ENCODE measurements at places on chromosomes 12 and 14.
A peak's percentile ranks its signal among the peaks of the same experiment; 100 is the strongest.

DNA sequence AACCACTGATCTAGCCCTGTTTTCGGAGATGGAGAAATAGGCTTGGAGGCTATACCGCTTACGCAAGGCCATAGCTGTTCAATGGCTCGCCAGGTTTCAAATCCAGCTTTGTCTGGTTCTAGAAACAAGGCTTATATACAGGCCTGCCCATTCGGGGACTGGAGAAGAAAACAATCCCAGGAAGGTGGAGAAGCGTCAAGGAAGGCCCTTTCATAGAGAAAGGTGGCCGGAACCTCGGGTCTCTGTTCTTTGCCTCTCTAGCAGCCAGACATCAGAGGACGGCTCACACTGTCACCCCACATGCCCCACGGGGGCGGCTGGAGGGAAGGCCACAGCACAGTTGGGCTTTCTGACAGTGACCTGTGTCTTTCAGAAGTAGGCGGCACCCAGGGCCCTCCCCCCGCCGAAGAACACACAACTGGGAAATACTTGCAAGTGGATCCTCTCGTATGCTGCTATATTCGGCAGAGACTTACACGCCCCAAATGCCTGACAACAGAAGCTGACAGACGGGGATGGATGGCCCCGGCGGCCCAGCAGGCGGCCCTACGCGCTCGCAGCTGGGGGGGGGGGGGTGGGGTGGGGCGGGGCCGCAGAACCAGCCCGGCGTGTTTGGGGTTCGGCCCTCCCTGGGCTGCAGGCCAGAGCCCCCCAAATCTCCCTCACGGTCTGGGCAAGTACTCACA, 4.5 kb upstream of the SETD1B start:
- DNase-seq, result no peak

- no peak for DNase-seq
These were observed 78.0 kb downstream of the LRRC74A start for GRCh38 chr14:76904100-76904739.

GRCh38 chr14:24428628-24429394, 657 bp downstream of the CBLN3 start:
- DNase-seq, result no peak

DNA sequence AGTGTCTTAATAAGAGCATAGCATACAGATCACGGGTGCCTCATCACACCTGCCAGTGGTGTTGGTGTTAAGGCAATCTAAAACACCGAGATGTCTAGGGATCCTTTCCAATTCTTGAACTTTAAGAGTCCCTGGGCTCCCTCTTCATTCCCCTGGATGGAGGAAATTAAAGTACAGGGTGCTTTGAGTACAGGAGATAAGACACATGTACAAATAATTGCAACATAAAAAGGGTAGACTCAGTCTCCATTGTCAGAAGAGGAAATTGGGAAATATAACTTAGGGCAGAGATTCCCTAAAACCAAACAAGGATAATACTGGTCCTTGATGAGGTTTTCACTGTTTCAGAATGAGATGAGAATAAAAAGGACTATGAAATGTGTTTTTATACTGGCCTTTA, 34.9 kb downstream of the SCFD1 start:
- no peak for DNase-seq

DNA sequence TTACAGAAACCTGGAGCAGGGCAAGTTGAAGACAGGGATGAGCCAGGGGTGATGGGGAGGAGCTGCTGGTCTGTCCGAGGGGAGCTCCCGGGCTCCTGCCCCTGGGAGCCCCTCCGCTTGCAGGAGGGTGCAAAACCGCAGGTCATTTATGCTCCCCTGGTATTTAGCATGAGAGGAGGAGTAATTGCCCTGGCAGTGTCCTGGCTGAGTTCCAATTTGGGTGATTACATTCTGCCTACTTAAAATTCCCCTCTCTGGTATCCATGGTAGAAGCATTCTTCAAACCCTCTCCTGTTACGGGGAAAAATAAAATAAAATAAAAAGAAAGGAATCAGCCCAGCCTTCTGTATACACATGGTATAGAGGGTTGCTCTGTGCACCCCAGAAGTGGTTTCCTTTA, 61.7 kb upstream of the VRK1 start:
- DNase-seq, result peak; percentile 51

GRCh38 chr12:93847517-93848474, 170.6 kb downstream of the CRADD start:
- DNase-seq, result no peak

DNA sequence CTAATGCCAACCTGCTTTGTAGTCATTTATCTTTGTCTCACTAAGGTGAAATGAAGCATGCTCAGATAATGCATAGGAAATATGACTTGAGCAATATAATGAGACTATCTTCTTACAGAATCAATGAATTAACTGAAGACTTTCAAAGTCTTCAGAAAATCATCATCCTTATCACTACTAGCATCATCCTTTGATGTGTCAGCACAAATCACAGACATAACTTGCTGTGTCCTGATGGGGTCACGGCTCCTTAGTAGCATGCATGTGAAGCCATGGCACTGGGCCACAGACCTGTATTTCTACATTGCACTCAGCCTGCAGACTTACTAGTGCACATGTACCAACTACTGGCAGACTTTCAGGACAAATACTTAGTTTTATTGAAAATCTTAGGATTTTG, 18.9 kb downstream of the TMEM260 start:
- DNase-seq, result no peak

DNA sequence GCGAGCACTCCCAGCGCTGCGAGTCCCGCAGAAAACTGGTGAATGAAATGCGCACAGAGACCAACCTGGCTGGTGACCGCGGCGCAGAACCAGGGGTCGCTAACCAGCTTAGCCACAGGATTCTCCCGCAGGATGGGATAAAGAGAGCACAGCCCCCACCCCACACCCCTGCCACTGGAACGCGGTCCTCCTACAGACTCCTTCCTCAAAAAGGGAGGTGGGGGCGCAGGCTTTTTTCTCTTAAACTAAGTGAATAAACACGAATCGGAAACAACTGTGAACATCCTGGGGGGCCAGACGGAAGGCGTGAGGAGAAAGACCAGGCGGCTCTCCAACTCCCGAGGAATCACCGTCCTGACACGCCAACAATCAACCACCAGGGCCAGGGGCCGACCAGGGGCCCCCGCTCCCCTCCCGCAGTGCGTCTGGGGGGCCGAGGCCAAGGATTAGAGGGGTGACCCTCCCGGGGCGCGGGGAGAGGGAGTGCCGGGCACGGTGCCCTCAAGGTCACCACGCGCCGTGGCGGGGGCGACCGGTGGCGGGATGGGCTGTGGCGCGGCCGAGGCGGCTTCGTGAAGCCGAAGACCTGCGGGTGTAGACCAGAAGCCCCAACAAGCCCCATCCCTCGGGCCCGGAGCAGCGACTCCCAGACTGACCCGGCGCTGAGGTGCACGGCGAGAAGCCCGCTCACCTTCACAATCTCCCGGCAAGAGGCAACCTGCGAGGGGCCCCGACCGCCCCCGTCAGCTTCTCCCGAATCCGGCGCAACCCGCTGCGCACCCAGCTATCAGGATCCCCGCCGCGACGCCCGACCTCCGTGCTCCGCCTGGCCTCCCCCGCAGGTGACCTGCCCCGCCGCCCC, 704 bp downstream of the ATP2B1 start:
- DNase-seq, result no peak

- no peak for DNase-seq
These were observed 16.6 kb upstream of the ACTN1 start for GRCh38 chr14:68995731-68996130.

DNA sequence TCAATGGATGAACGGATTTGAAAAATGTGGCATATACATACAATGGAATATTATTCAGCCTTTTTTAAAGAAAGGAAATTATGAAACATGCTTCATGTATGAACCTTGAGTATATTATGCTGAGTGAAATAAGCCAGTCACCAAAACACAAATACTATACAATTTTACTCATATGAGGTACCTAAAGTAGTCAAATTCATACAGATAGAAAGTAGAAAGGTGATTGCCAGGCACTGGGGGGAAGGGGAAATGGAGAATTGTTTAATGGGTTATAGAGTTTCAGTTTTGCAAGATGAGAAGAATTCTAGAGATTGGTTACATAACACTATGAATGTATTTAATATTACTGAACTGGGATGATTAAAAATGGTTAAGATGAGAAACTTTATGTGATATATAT, 171.4 kb downstream of the TMTC3 start:
- no peak for DNase-seq

DNA sequence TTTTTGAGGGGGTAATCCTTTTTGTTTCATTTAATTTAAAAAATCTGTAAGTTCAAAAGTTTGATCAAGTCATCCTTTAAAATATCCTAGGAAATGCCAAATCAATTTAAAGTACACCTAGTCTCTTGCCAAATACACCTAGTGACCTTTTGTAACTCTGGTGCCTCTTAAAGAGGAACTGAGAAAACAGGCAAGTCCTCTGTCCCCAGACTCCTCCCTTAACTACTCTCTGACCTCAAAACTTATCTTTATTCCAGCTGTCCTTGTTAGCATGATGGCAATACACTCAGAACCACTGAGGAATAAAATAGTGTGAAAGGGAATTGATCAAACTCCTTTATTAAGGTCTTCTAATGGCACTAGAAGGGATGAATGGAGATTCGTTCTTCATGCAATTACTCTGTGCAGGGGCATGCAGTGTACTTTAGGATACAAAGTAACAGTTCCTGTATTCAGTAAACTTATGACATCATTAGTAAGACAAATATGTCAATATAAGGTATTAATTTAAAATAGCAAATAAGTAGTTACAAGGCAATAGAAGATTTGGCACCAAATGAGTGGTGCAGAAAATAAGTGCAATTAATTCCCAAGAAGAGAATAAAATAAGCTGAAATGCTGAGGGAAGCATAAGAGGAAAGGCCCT, 3.3 kb downstream of the FAR2 start:
- no peak for DNase-seq

GRCh38 chr12:94175763-94176668, 27.6 kb downstream of the PLXNC1 start:
- DNase-seq, result no peak

DNA sequence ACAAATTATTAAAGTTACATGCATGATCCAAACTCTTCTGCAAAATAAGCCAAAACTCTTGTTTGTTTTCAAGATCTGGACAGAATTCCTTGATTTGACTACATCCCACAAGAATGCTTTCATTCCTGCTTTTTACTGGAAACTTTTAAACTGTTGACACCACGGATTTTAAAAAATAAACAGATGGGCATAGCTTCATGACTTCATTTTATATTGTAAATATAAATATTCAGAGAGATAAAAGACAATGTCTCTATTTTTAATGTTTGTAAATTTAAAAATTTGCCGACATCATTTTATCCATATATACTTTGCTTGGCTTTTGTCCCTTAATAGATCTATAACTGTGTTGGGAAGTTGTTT, 134.3 kb upstream of the DCN start:
- no peak for DNase-seq

DNA sequence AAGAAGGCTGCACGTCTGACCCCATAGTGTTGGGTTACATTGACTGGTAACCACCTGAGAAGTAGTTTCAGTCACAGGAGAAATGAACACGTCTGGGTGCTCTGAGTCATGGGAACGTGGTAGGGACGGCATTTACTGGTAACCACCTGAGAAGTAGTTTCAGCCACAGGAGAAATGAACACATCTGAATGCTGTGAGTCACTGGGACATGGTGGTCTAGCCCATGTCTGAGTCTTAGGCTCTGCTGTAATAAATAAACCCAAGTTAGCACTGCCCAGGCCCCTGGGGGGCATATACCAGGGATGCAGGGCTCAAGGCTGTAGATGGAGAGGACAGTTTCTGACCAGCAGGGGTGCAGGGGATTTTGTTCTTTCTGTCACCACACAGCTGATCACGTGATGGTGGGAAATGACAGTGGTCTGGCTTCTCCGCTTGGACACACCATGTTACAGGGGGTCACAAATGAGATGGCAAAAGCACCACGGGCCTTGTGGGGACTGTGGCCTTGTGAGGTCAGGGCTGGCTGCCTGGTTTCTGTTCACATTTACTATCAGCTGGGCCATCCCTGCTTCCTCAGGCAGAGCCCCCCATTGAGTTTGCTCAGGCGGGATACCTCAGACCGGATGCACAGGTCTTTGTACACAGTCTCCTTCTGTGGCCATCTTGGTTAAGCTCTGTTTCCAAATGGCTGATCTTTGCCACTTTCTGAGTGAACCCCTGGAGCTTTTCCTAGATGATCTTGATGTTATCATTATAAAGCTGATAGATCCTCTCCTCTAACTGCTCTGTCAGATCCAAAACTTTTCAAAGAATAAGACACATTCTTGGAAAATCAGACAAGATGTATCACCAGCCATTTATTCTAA, 9.8 kb upstream of the C12orf42 start:
- DNase-seq, result no peak

- DNase-seq, result no peak
These were observed 216.0 kb downstream of the AKAP6 start for GRCh38 chr14:32545095-32545494.

DNA sequence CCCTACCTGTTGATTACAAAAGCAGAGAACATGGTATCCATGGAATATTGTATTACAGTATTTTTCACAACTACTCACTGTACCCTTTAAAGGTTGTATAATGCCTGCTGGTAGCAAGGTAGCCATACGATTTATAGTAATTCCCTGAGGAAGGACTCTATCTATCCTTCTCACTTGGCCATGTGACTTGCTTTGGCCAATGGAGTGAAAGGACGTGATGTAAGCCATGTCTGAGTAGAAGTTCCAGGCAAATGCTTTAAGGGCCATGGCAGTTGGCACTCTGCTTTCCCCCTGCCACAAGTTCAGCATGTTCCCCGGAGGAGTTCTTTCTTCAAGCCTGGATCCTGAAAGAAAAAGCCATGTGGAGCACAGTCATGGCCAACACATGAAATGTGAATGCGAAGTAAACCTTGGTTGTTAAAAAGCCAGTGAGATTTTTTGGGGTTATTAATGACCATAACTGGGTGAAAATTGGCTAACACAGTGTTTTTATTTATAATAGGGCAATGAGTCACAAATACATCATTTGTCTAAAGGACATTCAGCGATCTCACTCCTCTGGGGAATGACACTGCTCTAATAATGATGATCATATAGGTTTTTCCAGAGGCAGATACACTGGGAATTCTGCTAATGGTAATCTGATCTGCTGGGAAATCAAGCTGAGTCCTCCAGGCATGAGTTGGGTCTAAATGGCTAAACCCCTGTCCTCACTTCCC, 67.4 kb upstream of the SLC38A2 start:
- DNase-seq, result no peak

- DNase-seq, result no peak
These were observed 248.6 kb upstream of the SOX5 start for GRCh38 chr12:24198070-24198469.

- DNase-seq, result no peak
These were observed 33.7 kb upstream of the GALNT9 start for GRCh38 chr12:132362996-132363660.

DNA sequence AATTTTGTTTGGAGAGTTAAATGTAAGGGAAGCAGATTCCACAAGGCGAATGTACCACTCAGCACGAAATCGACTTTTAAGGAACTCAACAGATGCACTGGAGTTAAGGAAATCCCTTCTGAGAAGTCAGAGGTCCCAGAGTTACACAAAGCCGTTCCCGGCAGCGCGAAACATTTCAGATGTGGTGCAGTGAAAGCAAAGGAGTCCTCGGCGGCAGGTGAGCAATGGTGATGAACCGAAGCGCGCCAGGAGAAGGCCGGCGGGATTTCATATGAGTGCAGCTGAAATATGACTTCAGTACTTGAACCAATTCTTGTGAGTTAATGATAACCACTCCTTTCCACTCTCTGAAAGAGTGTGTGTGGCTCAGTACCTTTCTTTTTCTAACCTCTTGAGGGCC, 183.2 kb downstream of the GRIP1 start:
- DNase-seq, result no peak

- no peak for DNase-seq
These were observed 77.6 kb downstream of the MOK start for GRCh38 chr14:102227184-102227964.
